Activated CD4-positive, alpha-beta T cell treated with anti-CD3 and anti-CD28 coated beads, Interleukin-2, amount 50 U/mL, for 24 hours (primary cell): ENCODE measurements at places on chromosomes 6 and 20.
A peak's percentile ranks its signal among the peaks of the same experiment; 100 is the strongest.

- DNase-seq: no peak
These were observed 12.4 kb downstream of the SNX5 start for GRCh38 chr20:17956099-17956685.

- DNase-seq: no peak
These were observed 866 bp upstream of the MYO6 start for GRCh38 chr6:75748003-75748742.

- DNase-seq: peak; percentile 48
These were observed at the start of gene STMN3 for GRCh38 chr20:63653041-63653973. Gene STMN3 (minus strand): TSS chr20:63653424. CDS start chr20:63653345, 79 bp downstream.

DNA sequence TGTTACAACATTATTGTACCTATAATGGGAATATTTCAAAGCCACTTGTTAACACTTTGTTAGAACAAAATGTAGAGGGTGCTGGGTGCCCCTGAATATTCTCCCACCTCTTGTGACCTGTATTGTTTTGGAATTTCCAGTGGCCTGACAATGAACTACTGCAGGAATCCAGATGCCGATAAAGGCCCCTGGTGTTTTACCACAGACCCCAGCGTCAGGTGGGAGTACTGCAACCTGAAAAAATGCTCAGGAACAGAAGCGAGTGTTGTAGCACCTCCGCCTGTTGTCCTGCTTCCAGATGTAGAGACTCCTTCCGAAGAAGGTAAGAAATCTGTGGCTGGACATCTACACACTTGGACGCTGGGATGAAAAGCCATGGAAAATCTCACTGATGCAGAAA lies 28.9 kb downstream of the PLG start:
- DNase-seq: no peak

DNA sequence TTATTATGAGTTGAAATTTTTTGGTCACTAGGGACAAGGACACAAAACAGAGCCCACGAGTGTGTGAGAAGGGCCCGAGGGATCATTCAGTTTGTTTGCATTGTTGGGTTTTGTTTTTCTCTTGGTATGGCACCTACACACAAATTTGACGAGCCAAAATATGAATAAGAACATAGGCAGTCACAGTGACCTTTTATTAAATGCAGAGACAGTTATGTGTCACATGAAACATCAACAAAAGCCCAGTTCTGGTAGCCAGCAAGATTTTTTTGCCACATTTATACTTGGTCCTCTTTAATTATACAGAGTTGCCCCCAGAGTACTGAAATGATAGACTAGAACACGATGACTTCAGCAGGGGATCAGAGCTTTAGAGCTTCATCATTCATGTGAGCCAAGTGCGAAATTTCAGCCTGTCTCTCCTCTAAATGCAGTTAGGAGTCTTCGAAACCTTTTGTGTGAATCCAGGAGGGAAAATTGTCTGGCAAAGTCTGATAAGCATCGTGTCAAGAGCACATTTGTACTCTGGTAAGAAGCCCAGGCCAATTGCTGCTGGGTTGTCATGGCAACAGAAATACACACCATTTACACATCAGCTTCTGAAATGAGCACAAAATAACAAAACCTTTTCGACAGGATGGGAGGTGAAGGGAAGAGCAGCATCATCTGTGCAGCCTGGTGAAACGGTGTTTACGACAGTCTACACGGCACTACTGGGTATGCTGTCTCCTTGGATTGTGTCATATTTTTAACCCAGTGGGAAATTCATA lies 79.2 kb upstream of the RIPOR2 start:
- DNase-seq: no peak

DNA sequence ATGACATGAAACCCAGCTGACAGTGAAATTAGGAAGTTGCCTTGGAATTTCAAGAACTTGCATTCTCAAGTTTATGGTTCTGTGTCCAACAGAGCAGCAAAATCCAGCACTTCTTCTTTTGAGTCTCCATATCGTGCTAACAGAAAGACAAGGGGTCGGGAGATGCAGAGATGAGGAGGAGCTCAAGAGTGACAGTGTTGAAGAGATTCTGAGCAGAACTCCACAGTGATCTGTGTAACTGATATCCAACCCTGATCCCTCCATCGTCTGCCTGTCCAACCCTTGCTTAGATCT lies 21.2 kb upstream of the BTN1A1 start:
- no peak for DNase-seq

- no peak for DNase-seq
These were observed at the start of gene UBD for GRCh38 chr6:29559524-29560287. Gene UBD (minus strand): TSS chr6:29559732. CDS start chr6:29559701, 31 bp downstream.

DNA sequence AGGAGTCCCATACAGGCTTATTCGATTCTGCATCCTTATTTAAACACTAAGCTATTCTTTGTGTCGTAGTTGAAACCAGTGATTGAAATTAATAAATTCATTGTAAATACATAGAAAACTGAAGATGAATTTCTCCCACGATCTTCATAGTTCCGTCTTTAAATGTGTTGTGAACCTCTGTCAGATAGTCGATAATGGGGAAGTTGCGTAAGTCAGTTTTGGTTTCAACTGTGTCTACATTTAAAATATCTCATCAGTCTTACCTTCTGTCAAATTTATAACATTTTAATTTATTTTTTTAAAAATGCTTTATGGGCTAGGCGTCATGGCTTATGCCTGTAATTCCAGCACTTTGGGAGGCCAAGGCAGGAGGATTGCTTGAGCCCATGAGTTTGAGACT lies 12.7 kb downstream of the STX11 start:
- no peak for DNase-seq

- DNase-seq: no peak
These were observed 2.5 kb downstream of the PERP start for GRCh38 chr6:138104618-138105213.

- DNase-seq: no peak
These were observed 46.3 kb downstream of the SLC2A10 start for GRCh38 chr20:46755483-46756413.

DNA sequence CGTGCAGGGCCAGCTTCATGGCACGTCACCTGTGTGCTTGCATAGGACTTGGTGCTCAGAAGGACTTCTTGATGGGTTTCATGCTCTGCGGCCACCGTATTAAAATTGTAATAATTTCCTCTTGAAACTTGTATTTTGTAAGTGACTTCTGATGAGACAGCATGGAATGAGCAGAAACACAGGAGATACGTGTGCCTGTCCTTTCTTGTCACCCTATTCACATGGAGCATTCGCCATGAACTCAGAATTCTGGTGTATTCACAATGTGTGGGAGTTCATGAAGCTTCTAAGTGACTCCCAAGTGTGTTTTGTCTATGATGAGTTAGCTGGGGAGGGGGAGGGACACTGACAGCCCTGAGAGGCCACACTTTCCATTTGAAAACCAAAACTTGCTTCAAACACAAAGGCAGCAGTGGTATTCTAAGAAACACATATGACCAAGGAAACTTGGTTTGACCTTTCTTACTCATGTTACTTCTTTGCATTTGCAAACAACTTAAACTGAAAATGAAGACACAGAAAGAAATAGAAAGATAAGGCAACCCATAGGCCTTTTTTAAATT lies 92.1 kb upstream of the NEDD9 start:
- no peak for DNase-seq

DNA sequence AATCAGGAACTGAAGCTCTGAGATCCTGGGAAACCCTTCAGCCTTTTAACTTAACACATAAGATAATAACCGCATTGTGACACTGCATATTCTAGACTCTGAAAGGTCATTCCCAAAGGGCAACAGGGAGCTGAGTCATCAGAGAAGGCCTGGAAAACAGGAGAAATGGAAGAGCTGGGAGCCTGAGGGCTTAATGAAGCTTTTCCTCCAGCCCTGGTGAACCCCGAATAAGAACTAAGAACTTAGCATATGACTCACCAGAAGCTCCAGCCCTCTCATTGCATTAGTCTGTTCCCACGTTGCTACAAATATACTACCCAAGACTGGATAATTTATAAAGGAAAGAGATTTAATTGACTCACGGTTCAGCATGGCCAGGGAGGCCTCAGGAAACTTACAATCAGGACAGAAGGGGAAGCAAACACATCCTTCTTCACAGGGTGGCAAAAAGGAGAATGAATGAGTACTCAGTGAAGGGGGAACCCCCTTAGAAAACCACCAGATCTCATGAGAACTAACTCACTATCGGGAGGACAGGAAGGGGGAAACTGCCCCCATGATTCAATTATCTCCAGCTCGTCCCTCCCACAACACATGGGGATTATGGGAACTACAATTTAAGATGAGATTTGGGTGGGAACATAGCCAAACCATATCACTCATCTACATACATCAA lies 648.5 kb downstream of the TFAP2A start:
- no peak for DNase-seq

DNA sequence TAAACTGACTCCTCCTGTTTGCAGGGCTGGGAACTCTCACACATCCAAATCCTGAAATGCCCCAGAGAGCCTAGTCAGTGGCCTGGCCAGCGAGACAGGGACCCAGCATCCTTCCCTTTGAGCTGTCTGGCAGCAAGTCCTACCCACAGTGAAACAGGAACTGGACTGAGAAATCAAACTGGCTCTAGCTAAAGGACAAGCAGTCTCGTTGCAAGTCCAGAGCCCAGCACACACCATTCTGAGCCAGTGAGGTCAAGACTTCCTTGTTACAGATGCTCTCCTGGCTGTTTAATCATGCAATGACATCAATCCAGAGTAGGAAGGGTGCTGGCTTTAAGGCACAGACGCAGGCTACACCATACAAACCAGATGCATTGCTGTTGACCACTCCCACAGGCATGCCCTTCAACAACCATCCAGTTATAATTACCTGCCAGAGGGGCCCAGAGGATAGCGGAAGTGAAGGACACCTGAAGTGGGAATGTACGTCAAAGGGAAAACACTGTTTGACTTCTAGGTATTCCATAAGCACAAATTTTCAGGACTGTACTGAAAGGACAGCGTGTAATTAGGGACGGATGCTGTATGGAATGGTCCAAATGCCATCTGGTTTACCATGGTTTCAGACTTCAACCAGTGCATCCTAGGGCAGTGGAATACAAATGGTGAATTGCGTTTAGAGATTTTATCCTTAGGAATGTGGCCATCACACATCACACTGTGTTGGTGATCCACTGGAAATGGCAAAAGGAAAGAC lies 114.4 kb downstream of the SLC23A2 start:
- no peak for DNase-seq

DNA sequence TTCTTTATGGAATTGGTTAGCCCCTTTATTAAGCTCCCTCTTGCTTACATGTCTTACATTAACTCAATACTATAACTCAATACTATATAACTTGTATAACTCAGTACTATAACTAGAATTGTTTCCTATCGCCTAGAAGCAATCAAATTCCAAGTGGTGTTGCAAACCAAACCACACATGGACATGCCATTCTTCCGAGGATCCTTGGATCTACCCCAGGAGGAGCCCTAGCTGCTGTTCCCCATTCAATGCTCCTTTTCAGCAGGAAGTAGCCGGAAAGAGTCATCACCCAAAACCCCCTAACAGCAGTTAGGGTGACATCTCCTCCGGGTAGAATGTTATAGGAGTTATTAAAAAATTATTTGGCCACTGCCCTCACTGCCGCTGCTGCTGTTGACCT lies 40.5 kb downstream of the PLN start:
- DNase-seq: no peak

DNA sequence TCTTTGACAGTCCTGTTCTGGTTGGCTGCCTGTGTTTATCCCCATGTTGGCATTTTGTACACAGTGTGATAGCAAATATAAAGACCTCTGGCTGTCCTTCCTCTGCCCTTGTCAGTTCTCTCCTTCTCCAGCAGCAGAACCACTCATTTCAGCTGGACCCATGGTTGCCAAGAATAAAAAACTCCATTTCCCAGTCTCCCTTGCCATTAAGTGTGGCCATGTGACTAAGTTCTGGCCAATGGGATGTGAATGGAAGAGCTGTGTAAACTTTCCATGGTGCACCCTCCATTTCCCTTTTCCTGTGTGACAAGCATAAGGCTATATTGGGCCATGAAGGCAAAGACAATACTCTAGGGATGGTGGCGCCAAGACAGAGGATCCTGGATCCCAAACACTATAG lies 78.4 kb upstream of the TBC1D7 start:
- DNase-seq: no peak

GRCh38 chr6:108363889-108364313 lies 69.0 kb downstream of the AFG1L start:
- DNase-seq: no peak

GRCh38 chr20:21665687-21666446 lies 39.6 kb upstream of the PAX1 start:
- DNase-seq: no peak

GRCh38 chr6:88114838-88115237 lies 51.3 kb downstream of the CNR1 start:
- DNase-seq: no peak

DNA sequence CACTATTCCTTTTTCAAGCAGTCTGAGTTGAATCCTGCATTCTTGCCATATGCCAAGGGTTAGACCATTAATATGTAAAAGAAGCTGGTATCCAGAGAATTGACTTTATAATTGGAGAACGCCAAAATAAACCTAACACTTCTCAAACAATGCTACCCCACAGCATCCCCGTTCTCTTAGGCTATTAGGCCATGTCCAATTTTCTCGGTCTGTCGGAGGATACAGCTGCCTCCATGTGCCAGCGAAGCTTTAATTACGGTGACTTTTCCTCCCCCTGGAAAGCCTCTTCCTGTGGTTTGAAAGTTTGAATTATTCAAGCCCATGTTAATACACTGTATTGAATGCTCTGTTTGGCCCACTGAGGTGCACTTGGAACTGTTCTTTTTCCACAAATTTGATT lies 60.5 kb downstream of the HS3ST5 start:
- no peak for DNase-seq

- no peak for DNase-seq
These were observed 169.0 kb downstream of the UST start for GRCh38 chr6:148915810-148916209.

GRCh38 chr6:122429323-122429722 lies 29.9 kb downstream of the HSF2 start:
- DNase-seq: no peak

DNA sequence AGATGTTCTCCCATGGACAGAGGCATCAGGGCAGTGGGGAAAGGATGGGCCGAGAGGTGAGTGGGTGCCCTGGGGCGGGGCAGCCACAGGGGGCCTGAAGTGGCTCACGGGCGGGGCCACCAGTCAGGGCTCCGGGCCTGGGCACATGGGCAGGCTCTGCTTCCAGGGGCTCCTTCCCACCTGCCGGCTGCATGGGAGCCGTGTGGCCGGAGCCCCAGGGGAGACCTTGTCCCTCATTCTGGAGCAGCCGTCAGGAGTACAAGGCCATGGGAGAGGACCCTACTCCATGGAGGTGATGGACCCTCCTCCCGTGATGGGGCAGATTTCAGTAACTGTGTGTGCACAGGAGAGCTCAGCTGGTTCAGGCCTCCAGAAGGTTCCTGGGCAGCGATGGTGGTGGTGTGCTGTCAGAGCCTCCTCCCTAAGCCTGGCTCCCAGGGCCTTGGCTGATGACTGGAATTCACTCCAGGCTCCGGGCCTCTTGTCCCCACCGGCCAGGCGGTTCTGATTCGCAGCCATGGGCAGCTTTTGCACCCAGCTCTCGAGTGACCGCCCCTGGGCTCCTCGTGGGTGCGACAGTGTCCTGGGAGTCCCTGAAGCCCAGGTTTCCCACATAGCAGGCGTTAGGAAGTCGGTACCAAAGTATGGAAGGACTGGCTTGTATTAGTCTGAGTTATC lies 6.2 kb downstream of the SLCO4A1 start:
- no peak for DNase-seq

- no peak for DNase-seq
These were observed 315.1 kb upstream of the PRND start for GRCh38 chr20:4406627-4407026.

- no peak for DNase-seq
These were observed 92.5 kb downstream of the SPTLC3 start for GRCh38 chr20:13101276-13101675.

- no peak for DNase-seq
These were observed 12.7 kb downstream of the EDEM2 start for GRCh38 chr20:35134472-35134871.
